ENCODE measurements at places on chromosomes 6 and 20.
A peak's percentile ranks its signal among the peaks of the same experiment; 100 is the strongest.

DNA sequence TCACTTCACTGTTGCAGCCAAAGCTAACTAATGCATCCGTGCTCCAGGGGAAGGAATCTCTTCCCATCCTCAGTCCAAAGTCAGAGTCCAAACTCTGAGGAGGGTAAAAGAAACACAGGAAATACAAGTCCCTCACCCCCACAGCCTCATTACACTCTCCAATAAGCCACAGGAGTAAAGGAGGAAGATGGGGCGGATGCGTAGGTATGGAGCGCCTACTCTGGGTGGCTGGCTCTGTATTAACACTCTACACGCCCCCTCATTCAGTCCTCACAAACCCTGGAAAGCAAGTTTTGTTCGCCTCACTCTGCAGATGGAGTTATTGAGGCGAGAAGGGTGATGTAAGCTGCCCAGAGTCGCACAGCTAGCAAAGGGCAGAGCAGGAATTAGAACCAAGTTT, 242.9 kb downstream of the NRN1 start:
- no peak for DNase-seq

DNA sequence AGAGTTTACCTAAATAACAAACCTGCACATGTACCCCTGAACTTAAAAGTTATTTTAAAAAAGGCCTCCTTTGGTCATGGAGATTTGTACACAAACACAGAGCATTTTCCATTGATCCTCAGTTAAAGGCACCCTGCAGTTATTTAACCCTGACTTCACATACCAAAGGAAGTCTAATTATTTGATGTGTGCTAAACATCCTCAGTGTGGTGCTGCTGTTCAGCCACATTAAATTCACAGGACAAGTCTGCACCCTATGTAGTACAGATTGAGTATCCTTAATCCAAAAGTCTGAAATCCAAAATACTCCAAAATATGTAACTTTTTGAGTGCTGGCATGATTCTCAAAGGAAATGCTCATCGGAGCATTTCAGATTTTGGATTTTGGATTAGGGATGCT, 21.4 kb downstream of the KCNQ5 start:
- DNase-seq = no peak

- no peak for DNase-seq
These were observed 557.2 kb upstream of the JAG1 start for GRCh38 chr20:11230999-11231398.

DNA sequence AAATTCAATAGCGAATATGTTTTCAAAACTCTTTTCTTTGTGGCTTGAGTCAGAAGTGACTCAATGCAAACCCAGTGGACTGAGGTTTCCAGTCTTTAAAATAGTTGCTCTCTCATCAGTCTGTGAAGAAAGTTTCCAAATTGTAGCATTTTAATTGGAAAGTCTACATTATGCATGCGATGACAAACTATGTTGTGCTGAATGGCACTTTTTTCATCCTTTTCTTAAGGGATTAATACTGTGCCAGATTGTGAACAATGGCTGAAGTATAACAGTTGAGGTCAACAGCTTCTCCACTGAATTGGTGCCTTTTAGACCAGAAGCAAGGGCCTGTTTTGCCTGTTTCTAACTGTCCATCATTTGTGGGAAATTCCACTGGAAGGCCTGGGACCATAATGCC, 377.1 kb downstream of the BTBD9 start:
- DNase-seq = peak; percentile 44

GRCh38 chr20:31861385-31862156, 8.8 kb downstream of the DUSP15 start:
- DNase-seq = peak; percentile 92

DNA sequence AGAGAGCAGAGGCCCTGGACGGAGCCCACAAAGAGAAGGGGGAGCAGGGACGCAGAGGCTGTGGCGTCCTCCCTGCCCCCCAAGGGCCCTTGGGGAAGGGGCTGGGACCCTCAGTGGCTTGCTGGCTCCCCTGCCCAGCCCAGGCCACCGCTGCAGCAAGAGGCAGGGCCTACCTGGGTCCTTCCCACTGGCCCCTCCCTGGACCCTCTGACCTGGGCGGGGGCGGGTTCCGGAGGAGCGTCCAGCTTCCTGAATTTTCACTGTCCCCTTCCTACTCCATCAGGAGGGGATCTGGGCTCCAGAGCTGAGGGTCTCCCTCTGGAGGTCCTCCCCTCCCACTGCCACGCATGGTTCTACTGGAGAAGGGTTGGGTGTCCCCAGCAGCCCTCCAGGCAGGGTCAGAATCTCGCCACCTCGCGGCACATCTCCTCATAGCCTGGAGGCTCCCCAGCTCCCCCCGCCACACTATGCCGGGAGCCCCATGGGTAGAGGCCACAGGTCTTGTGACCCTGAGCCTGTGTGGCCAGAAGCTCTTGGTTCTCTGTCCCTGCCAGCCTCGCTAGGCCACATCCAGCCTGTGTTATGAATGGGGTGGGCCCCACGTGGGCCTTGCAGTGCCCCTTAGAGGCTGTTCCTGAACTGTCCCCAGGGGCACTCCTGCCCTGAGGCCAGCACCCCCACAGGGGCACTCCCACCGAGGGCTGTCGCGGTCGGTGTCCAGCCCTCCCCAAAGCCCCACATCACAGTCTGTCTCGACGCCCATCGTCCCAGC, 1.0 kb upstream of the SOX18 start:
- no peak for DNase-seq

DNA sequence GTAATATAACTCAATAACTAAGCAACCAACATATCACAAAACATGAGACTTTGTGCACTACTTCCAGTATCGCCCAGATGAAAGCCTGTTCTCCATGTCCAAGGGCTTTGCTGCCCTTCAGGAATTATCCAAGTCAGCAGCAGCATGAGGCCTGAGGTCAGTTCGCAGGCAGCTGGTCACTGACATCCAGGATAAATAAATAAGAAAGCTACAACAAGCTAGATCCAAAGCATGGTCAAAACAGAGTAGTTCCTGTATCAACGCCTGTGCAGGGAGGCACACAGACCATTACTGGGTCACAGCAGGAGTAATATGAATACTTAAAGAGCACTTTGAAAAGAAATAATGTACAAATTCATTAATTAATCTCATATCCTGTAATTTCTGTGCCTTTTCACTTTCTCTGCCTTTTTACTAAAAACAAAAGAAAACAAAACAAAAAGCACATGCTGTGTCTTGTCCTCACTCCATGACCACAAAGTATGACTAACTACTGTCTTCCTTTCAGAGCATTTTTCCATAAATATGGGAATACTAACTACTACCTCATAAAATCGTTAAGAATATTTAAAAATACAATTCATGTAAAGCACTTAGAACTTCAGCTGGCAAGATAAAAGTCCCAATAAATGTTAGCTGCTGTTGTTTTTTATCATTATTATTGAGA, 374.9 kb upstream of the IRAK1BP1 start:
- DNase-seq = no peak

DNA sequence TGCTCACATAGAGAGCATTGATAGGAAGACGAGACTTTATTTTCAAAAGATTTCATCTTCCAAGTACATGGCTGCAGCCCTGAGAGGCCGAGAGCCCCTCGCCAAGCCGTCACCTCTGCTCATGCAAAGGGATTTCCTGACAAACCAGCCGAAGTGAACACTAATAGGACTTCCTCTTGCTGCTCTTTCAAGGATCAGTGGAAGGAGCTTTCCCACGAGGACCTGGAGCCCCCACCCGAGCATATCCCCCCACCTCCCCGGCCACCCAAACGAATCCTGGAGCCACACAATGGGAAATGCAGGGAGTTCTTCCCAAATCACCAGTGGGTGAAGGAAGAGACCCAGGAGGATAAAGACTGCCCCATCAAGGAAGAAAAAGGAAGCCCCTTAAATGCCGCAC, 69.3 kb downstream of the PTPN1 start:
- DNase-seq = no peak

DNA sequence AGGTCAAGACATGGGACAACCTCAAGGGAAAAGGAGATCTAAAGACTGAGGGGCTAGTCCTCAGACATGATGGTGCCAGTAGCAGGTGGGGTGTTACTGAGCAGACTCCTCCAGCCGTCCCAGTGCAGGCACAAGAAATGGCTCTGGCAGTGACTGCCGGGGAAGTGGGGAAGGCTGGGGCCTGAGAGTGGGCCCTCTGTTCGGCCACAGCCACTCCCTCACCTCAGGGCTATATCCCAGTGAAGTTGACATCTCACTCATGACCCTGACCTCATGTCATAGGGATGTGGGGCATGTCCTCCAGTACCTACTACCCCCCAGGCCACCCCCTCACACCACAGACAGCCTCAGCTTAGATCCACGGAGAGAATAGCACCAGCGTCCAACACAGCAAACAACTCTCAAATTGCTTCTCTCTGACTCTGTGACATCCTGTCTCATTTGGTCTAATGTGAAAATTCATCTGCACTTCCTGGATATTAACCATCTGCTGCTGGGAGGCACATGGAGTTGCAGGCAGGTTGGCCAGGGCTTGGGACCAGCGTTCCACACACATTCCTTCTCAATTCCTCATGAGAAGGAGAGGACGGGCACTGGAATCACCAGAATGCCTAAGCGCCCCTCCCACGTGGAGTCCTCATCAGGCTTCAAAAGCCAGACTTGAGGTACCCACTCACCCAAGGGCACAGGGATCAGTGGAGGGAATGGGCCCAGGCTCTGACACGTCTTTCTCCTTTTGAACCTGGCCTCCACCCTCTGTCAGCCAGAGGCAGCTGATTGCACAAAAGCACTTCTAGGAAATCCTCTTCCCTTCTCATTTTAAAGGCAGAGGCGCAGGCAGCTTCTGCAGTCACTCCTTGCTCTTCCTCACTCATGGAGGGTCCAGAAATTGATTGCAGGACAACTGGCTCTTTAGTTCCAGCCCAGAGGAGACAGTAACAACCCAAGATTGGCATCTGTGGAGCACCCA, 163.6 kb upstream of the CST7 start:
- DNase-seq = no peak

DNA sequence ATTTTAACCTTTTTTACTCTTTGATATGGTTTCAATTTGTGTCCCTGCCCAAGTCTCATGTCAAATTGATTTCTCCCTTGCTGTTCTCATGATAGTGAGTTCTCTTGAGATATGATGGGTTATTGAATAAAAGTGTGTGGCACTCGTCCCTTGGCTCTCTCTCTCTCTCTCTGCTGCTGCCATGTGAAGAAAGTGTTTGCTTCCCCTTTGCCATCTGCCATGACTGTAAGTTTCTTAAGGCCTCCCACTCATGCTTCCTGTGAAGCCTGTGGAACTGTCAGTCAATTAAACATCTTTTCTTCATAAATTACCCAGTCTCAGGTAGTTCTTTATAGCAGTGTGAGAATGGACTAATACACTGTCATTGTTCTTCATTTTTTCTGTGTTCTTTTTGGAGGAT, 48.5 kb downstream of the LIN28B start:
- DNase-seq = no peak

DNA sequence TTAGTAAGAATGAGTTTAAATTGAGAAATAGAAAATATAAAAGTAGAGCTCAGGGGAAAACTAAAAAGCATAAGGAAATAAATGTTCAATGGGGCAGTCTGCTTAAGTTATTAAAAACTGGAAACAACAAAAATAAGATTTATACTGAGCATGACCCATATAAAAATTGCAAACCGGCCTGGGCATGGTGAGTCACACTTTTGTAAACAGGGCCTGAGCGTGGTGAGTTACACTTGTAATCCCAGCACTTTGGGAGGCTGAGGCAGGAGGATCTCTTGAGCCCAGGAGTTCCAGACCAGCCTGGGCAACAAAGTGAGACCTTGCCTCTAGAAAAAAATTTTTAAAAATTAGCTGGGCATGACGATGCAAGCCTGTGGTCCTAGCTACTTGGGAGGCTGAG, 74.6 kb downstream of the TMEM244 start:
- no peak for DNase-seq

DNA sequence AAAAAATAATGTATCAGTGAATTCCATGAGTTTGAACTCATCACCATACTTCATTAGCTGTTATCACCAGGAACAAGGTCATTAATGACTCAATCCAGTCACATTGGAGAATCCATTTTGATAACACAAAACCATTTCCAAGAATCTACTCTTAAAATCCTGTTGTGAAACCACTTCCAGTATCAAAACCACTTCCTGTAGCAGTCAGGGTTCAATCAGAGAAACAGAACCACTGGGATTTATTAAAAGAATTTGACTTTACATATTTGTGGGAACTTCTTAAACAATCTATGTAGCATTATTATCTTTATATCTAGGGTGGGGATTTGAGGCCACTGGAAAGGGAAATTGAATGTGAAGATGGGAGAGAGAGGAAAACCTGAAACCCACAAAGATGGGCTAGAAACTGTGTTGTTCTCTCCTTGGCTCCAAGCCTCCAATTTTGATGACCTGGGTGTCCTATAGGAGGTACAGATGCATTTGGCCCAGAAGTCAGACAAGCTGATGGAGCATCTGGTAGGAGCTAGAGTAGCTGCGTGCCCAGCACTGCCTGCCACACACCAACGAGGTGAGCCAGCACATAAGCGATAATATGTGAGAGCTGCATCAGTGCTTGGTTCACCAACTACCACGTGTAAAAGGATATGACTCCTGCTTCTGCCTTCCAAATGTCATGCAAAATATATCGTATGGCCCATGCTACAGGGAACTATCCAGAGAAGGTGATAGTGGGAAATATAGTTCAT, 117.0 kb downstream of the TMEM200A start:
- no peak for DNase-seq
